ENCODE measurements at places on chromosomes 3 and 15.

DNA sequence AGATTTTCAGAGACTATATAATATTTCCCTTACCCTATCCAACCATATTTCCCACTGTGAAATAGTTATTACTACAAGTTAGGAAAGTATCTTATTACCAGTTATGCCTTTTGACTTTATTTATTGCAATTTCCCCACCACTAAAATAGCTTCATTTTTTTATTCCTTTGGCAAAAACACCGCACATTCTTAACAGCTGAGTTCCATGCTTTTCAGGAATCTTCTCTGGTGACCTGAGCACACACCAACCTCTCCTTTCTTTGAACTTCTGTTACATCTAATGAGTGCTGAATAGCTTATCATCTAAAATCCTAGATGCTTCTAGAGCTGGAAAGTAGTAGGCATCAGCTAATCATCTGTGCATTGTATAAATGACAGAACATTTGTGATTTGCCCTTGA lies 99.1 kb downstream of the UBE2E2 start:
- no peak for DNase-seq

DNA sequence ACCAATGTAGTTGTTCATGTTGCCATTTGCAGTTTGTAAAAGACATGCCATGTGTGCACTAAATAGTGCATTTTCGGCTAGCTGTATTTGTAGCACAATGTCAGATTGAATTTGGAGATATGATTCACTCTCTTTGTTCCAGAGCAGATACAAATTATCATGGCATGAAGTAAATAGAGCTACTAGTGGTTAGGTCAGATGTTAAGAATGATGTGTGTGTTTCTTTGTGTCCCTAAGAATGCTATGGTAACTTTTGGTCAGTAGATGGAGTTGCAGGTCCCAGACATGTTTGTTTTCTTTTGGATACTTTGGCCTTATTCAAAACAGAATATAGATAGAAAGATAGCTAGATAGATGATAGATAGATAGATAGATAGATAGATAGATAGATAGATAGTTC lies 595.8 kb downstream of the NLGN1 start:
- no peak for DNase-seq

DNA sequence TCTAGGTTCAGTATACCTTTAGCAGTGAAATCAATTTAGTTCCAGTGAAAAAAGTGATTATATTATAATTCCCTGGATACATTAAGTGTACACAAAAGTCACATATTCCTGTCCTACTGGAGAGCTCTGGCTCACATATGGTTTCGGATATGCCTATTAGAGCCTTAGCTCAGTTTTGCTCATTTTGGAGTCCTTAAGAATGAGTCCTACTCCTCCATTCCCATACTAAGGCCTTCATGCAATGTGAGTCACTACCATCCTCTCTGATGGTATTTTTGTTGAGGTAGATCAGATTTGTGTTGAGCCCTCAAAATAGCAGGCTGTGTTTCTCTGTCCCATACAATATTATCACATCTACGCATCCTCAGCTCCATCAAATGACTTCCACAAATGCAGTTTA lies 294.2 kb upstream of the COL8A1 start:
- no peak for DNase-seq

GRCh38 chr3:105260385-105260784 lies 106.3 kb upstream of the ALCAM start:
- DNase-seq, result no peak

DNA sequence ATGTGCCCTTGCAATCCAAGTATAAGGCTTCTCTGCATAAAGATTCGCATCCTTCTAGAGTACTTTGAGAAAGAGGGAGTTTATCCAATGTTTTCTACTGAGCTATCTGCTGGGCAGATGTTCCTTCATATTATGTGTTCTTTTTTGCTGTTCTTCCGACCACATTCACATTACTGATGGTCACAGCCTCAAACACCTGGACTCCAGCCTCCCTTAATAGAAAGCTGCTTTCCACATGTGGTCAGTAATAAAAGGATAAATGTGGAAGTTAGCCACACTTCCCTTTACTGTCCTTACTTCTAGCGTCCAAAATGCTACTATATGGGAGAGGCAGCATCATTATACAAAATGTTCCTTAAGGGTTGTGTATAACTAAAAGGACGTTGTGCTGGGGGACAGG lies 116.9 kb downstream of the CD47 start:
- DNase-seq, result no peak
